AG09319 (cell line): ENCODE measurements at places on chromosomes 6 and 20.

DNA sequence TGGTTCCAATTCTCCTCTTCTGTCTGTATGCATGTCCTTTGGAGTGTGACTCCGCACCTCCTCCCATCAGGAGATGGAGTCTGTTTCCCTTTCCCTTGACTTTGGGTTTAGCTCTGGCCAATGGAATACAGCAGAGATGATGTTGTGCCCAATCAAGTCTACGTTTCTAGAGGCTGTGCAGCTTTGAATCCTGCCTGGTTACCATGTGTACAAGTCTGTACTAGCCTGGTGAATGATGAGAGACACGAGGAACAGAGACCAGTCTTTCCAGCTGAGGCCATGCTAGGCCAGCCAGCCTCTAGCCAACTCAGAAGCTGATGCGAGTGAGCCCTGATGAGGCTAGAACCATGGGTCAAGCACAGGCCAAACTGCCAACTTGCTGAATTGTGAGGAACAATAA lies 83.2 kb downstream of the LAMP5 start:
- no peak for DNase-seq

GRCh38 chr20:17896771-17897369 lies 71.7 kb downstream of the SNX5 start:
- DNase-seq: no peak

GRCh38 chr6:33329058-33329457 lies 11.5 kb upstream of the ZBTB22 start:
- no peak for DNase-seq

- DNase-seq: no peak
These were observed 2.9 kb downstream of the TNNC2 start for GRCh38 chr20:45823949-45824835.

- DNase-seq: peak; percentile 69
These were observed 81.2 kb downstream of the THBS2 start for GRCh38 chr6:169172456-169172855.

GRCh38 chr6:49430187-49430586 lies 32.9 kb downstream of the MMUT start:
- DNase-seq: no peak

DNA sequence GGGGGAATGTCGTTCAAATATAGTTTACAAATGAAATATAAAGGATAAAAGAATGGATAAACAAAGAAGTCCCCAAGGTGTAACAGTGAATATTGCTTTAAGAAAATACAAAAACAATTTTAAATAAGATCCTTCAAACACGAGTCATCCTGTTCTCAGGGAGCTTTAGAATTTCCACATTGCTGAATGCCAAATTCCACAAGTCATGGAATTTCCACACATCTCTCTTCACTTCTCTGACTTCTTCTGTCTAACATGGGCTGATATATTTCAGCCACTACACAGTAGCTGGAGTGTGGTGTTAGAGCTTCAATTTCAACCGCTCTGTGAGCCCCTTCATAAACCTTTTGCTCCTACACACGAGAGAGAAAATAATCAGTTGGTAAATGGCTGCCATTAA lies 28.0 kb downstream of the IL22RA2 start:
- DNase-seq: no peak

- no peak for DNase-seq
These were observed 274.8 kb upstream of the EXOC2 start for GRCh38 chr6:967701-968100.

GRCh38 chr6:129312880-129313279 lies 397.1 kb downstream of the ARHGAP18 start:
- DNase-seq: peak; percentile 3

DNA sequence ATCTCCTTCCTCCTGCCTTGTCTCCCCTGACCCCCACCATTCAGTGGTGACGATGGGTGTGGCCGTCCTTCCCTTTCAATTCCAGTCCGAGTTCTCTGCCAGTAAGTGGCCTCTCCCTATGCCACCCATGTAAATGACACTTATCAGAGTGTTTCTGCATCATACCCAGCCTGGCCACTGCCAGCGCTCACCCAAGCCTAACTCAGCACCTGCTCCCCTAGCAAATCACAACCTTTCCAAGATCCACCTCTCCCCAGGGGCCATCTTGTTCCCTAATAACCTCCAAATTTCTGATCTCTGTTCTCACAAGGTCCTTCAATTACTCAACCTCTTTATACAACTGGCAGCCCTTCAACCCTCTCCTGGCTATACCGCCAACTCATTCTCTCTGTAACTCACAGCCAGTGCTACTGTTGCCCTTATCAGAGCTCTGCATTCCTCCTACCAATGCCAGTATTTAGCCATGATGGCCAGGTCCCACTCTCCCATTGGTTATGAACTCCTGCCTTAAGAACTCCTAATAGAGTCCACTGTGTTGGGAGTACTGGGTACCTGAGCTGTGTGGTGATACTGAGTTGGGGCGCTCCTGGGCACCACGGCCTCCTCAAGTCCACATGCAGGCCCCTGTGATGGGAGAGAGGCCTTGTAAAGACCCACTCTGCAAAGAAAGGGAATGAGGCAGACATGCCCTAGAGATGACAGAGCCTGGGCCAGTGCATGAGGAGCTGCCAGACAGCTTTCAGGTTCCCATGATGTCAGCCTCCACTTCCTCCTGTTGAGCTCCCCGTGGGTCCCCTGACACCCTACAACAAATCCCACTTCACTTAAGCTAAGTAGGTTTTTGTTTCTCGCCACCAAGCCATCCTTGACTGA lies 187.4 kb upstream of the RREB1 start:
- DNase-seq: no peak

DNA sequence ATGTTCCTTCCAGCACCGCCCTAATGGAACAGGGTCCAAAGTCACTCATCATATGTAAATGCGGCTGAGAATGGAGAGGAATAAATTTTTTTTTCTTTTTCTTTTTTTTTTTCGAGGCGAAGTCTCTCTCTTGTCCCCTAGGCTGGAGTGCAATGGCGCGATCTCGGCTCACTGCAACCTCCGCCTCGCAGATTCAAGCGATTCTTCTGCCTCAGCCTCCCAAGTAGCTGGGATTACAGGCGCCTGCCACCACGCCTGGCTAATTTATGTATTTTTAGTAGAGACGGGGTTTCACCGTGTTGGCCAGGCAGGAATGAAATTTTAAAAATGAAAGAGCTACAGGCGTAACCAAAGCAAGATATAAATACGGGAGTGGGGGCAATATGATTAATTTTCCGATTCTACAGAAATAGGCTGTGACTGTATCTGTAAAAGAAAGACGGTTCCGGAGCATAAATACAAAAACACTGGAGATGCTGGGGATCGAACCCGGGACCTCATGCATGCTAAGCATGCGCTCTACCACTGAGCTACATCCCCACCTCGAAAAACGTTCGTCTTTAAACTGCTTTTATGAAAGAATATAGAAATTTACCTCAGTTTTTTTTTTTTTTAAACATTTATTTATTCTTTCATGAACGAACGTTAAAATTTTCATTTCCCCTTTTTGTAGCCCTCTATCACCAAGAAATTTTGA lies 132.2 kb downstream of the GPX5 start:
- no peak for DNase-seq

DNA sequence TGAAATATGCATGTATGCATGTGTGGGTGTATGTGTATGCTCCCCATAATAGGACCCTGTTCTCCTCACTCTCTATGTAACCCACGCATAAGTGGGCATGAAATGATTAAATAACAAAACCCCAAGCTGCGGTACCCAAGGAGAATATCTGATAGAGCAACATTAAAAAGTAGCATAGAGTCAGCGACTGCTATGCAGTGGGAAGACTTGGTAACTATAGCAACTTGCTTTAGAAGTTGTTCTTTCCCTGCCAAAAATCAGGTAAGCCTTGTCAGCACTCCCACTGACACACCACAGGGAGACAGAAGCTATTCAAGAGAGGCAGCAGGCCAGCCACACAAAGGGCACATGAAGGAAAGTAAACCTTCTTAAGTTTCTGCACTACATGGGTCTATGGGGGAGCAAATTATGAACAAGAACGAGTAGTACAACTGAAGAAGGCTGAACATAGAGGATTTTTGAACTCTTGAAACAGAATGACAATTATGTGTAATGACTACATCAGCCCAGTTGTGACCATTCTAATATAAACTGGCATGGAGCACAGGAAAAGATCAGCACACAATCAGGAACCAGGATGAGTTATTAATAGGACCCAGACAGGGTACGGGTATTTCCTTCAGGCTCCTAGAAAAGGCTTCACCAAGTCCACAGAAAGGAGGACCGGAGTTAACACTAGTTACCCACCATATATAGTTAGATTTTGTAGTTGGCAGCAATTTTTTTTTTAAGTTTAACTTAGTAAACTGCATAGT lies 89.9 kb downstream of the GPR6 start:
- DNase-seq: no peak

DNA sequence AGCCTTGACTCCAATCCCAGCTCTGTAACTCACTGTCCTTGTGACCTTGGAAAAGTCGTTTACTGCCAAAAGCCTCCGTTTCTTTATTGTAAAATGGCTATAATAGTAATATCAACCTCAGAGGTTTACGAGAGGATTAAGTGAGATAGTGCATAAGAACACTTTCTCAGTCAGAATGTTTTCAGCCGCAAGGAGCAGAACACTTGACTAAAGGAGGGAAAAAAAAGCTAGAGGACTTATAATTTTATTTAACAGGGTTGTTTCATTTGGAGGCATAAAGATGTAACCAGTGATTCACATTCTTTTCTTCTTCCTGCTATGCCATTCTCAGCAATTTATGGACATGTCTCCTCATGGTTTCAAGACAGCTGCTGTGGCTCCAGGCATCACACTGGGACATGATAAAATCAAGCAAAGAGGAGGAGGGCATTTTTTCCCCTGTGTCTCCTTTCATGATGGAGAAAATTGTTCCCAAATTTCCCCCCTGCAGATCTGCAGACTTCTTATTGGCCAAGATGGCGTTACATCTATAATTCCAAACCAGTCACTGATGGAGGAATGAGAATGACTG lies 143.0 kb upstream of the PTPN1 start:
- no peak for DNase-seq

- no peak for DNase-seq
These were observed 31.6 kb downstream of the GSTA2 start for GRCh38 chr6:52731719-52732118.

DNA sequence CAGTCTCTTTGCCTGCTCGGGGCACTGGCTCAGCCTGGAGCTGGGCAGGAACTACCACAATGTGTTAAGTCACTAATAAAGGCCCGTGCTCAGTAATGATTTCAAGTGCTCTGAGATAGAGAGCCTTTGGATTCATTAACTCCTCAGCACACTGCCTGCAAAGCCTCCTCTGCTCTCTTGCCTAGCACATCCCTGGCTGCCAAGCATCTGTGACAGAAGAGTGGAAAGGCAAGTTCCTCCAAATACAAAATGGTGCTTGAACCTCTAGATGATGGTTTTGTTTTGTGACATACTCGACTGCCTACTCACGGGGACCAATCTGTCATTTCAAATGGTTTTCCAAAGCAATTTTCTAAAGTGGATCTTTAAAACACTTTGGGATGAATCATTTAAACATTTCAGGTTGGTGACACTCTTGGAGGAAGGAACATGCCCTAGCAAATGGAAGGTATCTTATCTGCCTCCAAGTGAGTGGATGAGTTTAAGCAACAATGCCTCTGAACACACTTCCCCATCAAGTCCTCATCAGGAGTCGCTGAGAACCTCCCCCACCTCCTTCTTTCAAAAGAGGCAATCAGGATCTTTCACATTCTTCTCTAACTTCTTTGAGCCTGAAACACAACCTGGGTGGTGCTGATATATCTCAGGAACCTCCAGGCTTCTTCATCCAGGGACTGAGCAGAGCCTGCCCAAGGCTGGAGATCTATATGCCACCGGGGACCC lies 35.8 kb downstream of the METTL24 start:
- DNase-seq: no peak

DNA sequence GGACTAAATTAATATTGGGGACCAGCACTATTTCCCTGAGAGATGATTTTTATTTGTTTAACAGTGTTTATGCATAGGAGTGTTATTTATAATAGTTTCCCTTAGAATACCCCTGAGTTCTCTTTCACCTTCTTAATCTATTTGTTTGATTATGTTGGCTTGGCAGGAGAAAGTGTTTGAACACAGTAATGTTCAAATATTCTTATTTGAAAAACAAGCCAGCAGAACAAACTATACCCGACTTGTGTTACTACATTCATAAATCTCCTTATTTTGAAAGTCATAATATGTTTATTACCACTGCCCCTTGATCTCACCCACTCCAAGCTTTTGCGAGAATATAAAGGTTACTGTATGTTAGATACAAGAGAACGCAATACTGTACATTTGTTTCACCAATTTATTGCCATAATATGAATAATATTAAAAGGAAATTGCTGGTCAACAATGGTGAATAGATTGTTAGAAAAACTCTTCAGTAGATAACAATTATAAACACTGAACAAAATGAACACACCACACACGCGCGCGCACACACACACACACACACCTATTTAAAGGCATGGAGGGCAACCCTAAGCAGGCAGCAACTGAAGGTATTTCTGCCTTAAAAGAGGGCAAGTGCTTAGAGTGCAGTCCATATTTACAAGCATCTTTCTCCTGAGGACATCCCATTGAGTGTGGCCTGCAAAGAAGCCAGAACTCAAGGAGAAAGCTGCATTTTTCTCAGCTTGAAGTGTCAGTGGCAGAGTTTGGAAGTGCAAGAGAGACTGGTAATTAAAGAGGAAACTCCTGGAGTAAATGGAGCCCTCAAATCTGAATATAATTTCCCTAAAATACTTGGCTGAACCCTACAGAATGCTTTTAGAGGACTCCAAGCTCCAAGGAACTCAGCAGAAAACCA lies 279.4 kb upstream of the MAN1A1 start:
- no peak for DNase-seq

DNA sequence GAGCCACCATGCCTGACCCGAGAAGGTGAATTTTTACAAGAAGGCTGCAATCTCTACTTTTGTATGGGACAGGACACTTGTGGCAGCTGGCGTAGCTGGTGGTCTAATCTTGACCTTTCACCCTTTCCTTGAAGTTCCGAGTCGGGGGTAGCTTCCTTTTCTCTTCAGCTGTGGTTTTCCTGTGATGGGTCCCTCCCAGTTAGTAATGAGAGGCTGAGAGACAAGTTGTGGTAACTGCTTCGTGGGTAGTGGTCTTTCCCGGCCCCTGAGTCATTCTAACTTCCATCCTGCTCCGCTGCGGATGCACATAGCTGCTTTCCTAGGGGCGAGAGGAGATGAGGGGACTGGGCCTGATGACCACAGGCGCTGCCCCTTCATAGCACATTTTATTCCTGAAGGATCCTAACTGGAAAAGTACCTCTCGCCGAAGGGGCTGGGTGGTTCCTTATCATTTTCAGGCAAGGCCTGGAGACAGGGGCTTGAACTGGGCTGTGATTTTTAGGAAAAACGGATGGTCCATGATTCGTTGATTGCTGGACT lies 3.1 kb downstream of the SYNJ2 start:
- DNase-seq: no peak

GRCh38 chr20:63377951-63378381 lies 16.8 kb upstream of the CHRNA4 start:
- DNase-seq: no peak

DNA sequence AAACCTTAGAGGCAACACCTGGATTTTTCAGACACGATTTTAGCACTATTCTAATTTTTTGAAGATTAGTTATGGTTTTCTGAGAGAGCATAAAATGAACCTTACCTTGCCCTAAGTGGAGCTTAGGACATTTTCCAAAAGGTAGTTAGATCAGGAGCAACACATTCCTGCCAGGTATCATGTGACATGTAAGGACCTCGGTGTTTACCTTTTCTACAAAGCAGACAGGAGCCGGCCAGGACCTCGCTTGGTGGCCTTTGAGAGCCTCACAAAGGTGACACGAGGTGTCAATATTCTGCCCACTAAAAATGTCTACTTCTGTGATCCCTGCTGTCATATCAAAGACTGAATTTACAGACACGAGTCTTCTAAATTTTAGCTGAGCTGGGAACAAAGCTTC lies 174.9 kb downstream of the SMOC2 start:
- no peak for DNase-seq
